HFFc6 (cell line): ENCODE measurements at places on chromosomes 7 and 10. TPM values are rescaled to one million over a fixed set of nuclear protein-coding genes. Genes with fewer than 3 reads are reported as not detected.
A peak's percentile ranks its signal among the peaks of the same experiment; 100 is the strongest.

The COBL gene
- not detected in 3 replicates for total RNA-seq

DNA sequence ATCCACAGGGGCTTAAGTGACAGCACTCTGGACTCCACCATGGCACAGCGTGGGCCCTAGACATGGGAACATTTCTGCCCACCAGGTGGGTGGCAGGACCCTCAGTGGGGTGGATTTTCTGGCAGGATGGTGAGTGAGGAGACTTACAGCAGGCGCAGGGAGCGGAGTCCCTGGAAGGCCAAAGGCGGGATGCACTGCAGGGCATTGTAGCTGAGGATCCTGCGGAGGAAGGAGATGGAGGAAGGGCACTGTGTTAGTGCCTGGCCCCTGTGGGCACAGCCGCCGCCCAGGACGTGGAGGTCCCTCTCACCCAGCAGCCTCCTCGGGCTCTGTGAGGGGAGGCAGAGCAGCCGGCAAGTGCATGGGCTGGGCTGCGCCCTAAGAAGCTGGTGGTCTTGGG, 154.3 kb downstream of the SLIT1 start:
- H3K4me3 ChIP-seq = no peak overlapping the region
- H3K4me1 ChIP-seq = peaks cover 18% of the 10 kb centered on the region
- H3K27me3 ChIP-seq = peaks cover 24% of the 10 kb centered on the region
- DNase-seq = no peak

GRCh38 chr7:4103352-4104091, 578.6 kb upstream of the FOXK1 start:
- H3K36me3 ChIP-seq = peaks cover 16% of the 10 kb centered on the region
- DNase-seq = no peak
- H3K27me3 ChIP-seq = no peaks in the 10 kb centered on the region; the same call in 1 of the 2 replicates
- no peaks in the 10 kb centered on the region for H3K4me1 ChIP-seq
- no peak overlapping the region for H3K4me3 ChIP-seq

The CHAT gene
- total RNA-seq = not detected in 2 replicates

GRCh38 chr10:7159517-7159916, 251.3 kb downstream of the SFMBT2 start:
- H3K4me3 ChIP-seq = no peak overlapping the region
- H3K27ac ChIP-seq = no peak overlapping the region
- H3K27me3 ChIP-seq = peaks cover 2% of the 10 kb centered on the region
- no peaks in the 10 kb centered on the region for H3K4me1 ChIP-seq
- H3K36me3 ChIP-seq = 0 out of 2 replicates have a peak, but pooled peaks cover 4% of the 10 kb centered on the region

DNA sequence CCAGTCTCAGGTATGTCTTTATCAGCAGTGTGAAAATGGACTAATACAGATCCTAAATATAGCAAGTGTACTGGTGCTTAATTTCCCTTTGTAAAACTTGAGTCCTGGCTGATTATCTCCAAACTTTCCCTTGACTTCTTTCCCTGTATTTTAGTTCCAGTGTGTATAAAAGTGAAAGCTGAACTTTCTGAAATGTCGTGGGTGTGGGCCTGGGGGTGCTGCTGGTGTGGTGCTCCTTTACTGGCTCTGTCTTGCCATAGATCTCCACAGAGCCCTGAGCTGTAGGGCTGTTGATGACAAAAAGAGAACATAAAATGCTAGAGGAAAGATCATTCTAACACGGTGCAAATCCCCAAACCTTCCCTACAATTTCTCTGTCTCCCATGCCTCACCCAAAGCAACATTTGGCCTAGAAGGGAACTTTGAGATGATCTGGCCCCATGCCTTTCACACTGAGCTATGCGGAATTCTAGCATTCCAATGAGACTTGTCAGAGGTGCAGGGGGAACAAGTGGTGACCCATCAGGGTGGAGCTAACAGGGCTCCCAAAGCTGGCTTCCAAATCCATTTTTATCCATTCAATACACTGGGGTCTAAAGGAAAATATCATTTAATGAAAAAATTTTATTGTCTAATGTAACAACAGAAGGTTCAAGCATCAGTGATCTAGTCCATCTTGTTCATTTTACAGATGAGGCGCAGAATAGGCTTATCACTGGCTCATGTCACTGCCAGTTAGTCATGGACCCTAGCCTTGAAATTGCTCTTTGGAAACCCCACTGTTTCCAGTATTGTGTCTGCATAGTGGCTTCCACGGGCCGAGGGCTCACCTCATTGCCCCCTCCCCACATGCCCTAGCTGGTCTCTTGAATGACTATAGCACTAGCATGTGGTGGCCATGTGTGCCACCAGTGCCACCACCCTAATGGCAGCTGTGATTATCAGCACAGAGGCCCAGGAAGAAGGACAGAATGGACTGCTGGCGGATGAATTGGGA, 1000.9 kb downstream of the LRMDA start:
- peak overlapping the region; percentile 77 for H3K4me3 ChIP-seq
- H3K27me3 ChIP-seq = peaks cover 2% of the 10 kb centered on the region; the same call in 1 of the 2 replicates

DNA sequence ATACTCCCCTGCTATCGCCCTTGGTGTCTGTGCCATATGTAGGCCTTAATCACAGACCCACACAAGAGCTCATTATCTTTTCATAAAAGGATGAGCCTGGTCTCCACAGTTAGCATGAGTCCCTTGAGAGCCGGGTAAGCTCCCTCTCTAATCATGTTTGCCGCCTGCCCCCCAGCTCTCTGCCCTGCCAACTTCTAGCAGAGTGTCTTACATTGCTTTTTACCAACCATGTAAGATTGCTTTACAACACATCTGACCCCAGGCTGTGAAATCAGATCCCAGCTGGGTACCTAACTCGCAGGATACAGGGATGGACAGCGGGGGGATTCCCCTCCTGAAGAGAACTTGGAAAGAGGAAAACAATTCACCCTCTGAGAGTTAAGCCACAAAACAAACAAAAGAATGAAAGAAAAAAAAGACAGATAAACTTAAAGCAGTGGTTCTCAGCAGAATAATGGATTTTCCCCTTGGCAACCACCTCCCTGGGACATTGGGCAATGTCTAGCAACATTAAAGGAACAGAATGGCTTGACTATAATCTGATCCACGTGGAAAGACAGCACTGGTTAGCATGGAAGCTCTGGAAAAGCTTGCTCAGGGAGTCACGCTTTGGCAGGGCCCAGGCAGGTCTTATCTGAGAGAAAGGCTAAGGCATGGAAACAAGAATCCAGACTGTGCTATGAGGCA, 39.4 kb upstream of the ATOH7 start:
- DNase-seq = no peak
- no peaks in the 10 kb centered on the region; the same call in 1 of the 2 replicates for H3K36me3 ChIP-seq
- H3K27ac ChIP-seq = no peak overlapping the region
- H3K27me3 ChIP-seq = peaks cover 3% of the 10 kb centered on the region
- H3K4me3 ChIP-seq = no peak overlapping the region

GRCh38 chr10:77244286-77244685, 393.3 kb downstream of the KCNMA1 start:
- H3K4me1 ChIP-seq = peaks cover 82% of the 10 kb centered on the region
- no peak overlapping the region for H3K27ac ChIP-seq
- H3K36me3 ChIP-seq = peaks cover 8% of the 10 kb centered on the region

The NPFFR1 gene
- total RNA-seq = not detected in 3 replicates

DNA sequence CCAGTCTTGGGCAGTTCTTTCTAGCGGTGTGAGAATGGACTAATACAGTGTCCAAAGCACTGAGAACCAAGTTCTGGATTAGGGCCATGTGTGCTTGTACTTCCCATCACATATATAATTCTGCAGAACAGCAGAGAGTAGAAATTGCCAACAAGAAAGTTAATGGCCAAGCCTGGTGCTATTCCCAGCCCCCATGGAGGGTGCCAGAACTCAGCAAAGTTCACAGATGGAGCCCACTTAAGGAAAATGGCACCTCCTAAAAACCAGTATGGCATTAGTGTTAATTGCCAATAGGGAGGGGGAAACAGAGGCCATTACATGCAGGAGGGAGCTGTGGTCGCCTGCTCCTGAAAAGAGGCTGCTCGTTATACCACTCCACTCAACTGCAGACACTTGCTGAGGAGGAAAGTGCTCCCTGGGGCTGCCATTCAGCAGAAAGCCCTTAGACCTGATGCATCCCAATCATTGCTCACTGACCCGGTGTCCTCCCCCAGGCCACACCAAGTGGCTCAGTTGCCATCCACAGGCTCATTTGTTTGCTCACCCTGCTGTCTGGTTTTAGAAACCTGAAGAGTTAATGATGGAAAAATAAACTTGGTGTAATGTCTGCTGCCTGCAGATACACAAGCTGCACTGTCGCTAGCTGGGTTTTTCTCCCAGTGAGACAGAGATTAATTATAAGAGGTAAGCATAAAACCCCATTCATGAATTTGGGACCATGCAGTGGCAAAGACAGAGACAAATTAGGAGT, 280.6 kb downstream of the GFRA1 start:
- H3K4me1 ChIP-seq = 0 out of 2 replicates have a peak, but pooled peaks cover 5% of the 10 kb centered on the region
- H3K27me3 ChIP-seq = no peaks in the 10 kb centered on the region
- H3K4me3 ChIP-seq = no peak overlapping the region
- no peak overlapping the region for H3K27ac ChIP-seq
- no peak for DNase-seq

DNA sequence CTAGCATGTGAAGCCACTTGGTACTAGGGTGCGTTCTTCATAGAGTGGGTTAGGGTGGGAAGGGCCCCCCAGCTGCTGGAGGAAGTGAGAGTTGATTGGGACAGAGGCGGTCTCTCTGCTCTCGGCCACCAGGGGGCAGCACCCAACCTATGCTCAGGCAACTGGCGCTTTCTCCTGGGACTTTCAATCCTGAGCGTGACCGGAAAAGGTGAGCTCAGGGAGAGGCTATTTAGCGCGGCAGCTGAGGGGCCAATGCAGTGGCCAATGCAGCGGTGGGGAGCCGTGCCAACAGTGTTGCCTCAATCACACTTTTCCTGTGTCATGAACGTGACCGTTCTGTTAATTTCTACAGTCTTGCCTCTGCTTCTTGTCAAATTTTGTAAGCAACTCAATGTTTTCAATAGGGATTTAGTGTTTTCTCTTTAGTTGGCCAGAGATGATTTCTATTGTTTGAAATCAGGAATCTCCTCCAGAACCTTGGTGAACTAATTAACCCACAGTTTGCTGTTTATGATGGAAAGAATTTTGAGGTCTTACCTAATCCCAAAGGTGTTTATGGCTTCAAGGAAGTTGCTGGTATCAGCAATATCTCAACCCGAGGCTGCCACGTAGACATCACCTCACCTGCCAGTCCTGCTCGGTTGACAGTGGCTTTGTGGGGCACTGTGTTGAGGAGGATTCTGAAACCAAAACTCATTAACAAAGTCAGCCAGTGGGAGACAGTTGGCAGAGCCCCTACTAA, 67.9 kb upstream of the PDZD8 start:
- peak; percentile 50 for DNase-seq
- peaks cover 36% of the 10 kb centered on the region for H3K4me1 ChIP-seq
- H3K4me3 ChIP-seq = peak overlapping the region; percentile 31; the same call in 1 of the 2 replicates
- H3K27ac ChIP-seq = peak overlapping the region; percentile 71; the same call in 1 of the 2 replicates
- H3K27me3 ChIP-seq = peaks cover 11% of the 10 kb centered on the region

The SLC13A4 gene
- total RNA-seq = 0.34 to 0.81 TPM in 2 of 3 replicates, not detected in the other

- no peaks in the 10 kb centered on the region for H3K4me1 ChIP-seq
- H3K27me3 ChIP-seq = no peaks in the 10 kb centered on the region
- H3K4me3 ChIP-seq = no peak overlapping the region
These were observed 37.2 kb upstream of the BTBD16 start for GRCh38 chr10:122233857-122234348.

- no peaks in the 10 kb centered on the region for H3K36me3 ChIP-seq
- H3K27ac ChIP-seq = no peak overlapping the region
- no peak overlapping the region for H3K4me3 ChIP-seq
- H3K4me1 ChIP-seq = peaks cover 34% of the 10 kb centered on the region
- no peaks in the 10 kb centered on the region for H3K27me3 ChIP-seq
These were observed 25.6 kb downstream of the MDH2 start for GRCh38 chr7:76073335-76073990.

- peak overlapping the region; percentile 91 for H3K27ac ChIP-seq
- peaks cover 28% of the 10 kb centered on the region for H3K36me3 ChIP-seq
- H3K4me3 ChIP-seq = no peak overlapping the region; the same call in 1 of the 2 replicates
These were observed 856 bp downstream of the ARHGAP21 start for GRCh38 chr10:24722676-24723385.

The DCLRE1A gene
- 4.5 to 6.1 TPM (median 5.2 TPM) in 3 replicates for total RNA-seq

DNA sequence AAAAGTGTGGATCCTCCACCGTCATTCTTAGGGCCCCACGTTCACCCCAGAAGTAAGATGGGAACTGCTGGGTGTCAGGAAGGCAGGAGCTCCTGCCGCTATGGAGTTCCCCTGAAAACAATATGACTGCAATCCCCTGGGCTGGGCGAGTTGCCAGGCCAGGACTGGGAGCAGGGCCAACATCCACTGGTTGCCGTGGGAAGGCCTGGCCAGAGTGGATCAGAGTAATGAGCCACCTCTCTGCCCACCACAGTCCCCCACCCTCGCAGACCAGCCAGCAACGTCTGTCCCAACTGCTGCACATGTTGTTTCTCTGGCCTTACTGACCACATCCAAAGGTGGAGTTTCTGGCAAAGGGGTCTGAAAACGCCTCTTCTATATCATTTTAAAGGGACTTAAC, 86.6 kb downstream of the STRA8 start:
- H3K4me1 ChIP-seq = peaks cover 10% of the 10 kb centered on the region; the same call in 1 of the 2 replicates
- DNase-seq = peak; percentile 62
- H3K27me3 ChIP-seq = peaks cover 16% of the 10 kb centered on the region; the same call in 1 of the 2 replicates
- H3K4me3 ChIP-seq = no peak overlapping the region
